ENCODE measurements at places on chromosomes 16 and 17.

GRCh38 chr16:86419518-86419917 is 90.8 kb upstream of the FOXF1 start:
- DNase-seq: no peak

GRCh38 chr17:28765038-28765437 is 21.2 kb downstream of the TRAF4 start:
- DNase-seq: no peak

GRCh38 chr16:67104061-67104460 is 5.7 kb upstream of the PHAF1 start:
- no peak for DNase-seq

- no peak for DNase-seq
These were observed 13.5 kb downstream of the MAPT start for GRCh38 chr17:45907750-45908395.

GRCh38 chr16:81491541-81492188 is 47.1 kb downstream of the CMIP start:
- no peak for DNase-seq

DNA sequence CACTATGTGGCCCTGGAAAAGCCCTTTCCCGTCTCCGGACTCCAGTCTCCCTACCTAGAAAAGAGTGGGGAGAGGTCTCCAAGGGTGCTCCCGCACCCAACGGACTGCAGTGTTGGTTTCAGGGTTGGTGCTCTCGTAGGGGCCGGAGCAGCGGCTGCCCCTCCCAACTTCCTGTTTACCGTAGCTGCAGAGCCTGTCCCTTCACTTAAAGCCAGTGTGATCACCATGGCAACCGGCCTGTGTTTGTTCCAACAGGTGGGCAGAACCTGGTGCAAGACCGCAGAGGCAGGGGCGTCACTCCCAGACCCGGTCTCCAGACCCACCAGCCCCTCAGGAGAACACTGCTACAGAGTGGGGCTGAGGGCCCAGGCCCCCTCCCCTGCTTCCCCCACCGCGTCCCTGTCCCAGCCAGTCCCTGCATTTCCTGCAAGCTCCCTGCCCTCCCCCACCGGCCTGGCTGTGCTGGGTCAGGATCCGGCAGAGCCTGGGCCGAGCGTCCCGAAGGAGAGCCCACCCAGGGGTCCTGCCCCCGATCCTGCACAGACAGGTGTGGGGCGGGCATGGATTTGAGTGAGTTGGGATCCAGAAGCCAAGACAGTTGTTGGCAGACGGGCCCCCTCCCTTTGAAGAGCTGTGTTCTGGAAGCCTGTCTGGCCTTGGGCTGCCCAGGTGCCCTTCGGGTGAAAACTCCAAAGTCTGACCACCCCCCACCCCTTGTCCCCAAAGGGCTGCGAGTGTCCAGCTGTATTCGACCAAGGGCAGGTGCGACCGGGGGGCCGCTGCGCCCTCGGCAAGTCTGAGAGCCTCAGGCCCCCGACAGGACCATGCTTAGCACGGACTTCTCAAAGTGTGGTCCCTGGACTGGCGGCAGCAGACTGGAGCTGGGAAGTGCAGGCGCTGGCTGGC is 1.5 kb upstream of the BAIAP3 start:
- no peak for DNase-seq

- DNase-seq: no peak
These were observed 33.8 kb downstream of the SDK2 start for GRCh38 chr17:73610331-73610911.

DNA sequence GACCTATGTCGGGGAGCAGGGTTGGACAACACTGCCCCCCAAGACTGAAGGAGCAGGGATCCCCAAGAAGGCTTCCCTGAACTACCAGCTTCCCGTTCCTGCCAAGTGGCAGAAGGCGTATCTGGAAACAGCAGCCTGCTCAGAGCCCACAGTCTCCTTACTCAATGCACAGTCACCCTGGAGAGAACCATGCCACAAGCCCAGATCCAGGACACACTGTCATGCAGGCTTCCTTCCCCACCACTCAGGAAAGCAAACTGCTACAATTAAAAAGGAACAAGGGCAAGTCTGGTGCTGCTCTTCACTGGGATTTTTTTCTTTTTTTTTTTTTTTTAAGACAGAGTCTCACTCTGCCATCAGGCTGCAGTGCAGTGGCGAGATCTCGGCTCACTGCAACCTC is 8.2 kb downstream of the WDR45B start:
- no peak for DNase-seq

- no peak for DNase-seq
These were observed 746 bp upstream of the POLG2 start for GRCh38 chr17:64497565-64498035.

GRCh38 chr17:72772331-72772821 is 320.1 kb downstream of the SLC39A11 start:
- no peak for DNase-seq

DNA sequence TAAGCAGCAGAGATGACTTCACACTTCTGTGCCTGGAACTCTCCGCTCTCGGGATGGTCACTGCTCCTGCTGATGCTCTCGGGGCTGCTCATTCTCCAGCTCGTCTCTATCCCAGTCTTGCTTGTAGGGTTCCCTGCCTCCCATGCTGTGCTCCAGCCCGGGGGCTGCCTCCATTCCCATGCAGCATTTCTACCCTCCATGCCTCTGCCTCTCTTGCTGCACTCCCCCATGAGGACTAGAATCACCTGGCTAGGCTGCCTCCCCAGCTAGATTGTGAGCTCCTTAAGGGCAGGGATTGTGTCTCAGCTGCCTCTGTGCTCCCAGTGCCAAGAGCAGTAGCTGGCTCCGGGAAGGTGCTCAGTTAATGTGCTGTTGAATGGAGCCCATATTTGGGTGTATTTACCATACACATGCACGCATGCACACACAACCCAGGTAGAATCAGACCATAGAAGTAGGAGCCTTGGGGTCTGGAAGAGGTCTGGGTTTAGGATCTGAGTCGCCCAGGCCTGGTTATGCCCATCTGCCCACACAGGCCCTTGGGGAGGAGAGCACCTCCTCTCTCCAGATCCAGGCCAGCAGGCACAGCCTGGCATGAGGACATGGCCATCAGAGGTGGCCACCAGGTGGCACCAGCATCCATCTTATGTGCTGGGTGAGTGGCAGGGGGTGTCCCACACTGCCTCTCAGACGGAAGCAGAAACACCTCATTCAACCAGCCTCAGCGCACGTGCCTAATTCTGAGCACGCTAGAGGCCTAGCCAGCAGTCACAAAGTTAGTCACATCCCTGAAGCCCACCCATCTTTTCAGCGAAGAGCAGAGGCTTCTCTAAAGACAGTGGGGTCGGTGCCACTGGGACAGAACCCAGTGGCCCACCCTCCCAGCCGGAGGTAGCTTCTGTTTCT is 9.3 kb downstream of the GIT1 start:
- peak; percentile 96 for DNase-seq

DNA sequence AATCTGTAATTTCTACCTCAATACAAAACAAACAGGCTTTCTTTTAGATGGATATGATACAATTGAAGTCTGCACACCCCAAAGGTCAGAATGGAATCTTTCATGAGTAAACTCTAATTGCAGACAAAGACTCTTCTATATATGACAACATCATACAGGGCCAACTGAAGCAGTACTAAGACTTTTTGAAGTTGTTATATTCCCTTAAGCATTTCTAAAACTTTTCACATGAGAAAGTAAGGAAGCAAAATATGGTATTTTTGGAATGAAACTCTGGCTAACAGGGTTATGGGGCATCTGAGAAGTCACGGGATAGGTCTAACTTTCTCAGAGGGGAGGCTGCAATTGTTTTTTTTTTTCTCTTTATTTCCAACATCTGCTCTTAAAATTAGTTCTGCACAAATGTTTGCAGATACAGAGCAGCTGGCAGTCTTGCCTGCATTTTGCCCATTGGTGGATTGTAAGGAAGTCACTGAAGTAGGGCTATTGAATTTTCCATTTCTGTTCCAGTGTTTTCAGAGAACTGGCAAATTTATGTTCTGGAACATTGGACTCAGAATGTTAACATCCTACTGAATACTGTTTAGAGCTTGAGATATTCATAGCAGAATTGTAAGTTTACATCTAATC is 59.1 kb downstream of the SSH2 start:
- peak; percentile 28 for DNase-seq

- DNase-seq: peak; percentile 80
These were observed 32.0 kb downstream of the KDM8 start for GRCh38 chr16:27235055-27235937.

GRCh38 chr17:76911299-76912017 is 43.3 kb downstream of the MGAT5B start:
- no peak for DNase-seq

DNA sequence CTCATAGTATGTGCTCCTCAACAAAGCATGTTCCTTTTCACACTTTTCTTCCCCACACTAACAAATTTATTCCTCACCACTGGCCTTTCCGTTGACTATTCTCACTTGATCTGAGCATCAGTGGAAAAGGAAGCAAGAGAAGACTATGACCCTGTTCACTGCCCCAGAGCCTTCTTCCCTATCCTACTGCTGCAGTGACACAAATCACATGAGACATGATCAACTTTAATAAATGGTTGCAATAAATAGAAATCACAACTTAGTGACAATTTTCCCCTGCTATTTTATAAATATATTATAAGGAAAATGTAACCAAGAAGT is 438.7 kb upstream of the SOX9 start:
- DNase-seq: no peak

DNA sequence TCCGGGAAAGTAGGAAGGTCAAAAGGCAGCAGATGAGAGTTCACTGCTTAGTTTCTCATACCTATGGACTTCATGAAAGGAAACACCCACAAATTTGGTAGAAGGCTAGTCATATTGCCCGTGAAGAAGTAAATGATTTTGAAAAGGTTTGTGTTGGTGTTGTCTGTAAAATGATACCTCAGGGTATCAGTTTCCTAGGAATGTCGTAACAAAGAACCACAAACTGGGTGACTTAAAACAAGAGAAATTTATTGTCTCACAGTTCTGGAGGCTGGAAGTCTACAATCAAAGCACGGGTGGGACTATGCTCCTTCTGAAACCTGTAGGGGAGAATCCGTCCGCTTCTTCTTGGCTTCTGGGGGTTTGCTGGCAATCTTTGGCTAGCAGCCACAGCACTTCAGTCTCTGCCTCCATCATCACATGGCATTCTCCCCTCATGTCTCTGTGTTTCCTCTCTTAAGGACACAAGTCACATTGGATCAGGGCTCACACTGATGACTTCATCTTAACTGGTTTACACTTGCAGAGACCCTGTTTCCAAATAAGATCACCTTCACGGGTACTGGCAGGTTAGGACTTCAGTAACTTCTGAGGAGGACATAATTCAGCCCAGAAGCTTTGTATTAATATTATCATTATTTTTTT is 2.0 kb upstream of the NAE1 start:
- no peak for DNase-seq

DNA sequence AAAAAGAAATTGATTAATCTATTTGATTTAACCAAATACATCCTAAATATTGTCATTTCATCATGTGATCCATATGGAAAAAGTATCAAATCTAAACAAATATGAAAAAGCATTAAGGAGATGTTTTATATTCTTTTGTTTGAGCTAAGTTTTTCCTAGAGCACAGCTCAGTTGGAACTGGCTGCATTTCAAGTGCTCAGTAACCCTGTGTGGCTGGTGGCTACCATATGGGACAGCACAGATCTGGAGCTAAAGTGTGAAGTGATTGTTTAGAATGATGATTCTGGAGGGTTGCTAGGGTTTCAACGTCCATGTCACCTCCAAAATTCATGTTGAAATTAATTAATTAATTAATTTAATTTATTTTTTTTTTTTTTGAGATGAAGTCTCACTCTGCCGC is 137.5 kb downstream of the XYLT1 start:
- DNase-seq: no peak

- DNase-seq: no peak
These were observed 147.2 kb downstream of the ASIC2 start for GRCh38 chr17:33145941-33146340.

- DNase-seq: no peak
These were observed 2.0 kb upstream of the CANT1 start for GRCh38 chr17:79011451-79012147.

DNA sequence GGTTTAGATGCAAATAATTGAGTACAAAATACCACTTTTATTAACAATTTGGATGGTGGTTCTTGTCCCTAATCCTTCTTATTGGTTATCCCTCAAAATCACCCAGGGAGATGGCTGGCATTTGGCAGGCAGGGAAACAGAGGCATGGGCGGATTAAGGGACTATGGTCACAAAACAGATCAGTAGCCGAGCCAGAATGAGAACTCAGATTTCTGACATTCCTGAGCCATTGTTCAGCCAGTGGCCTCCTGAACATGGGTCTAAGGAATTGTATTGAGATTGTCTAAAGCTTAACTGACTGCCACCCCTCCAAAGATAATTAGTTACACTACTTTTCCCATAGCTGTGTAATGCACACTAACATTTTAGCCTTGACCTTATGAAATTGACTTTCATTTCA is 88.4 kb downstream of the CHD9NB start:
- no peak for DNase-seq

DNA sequence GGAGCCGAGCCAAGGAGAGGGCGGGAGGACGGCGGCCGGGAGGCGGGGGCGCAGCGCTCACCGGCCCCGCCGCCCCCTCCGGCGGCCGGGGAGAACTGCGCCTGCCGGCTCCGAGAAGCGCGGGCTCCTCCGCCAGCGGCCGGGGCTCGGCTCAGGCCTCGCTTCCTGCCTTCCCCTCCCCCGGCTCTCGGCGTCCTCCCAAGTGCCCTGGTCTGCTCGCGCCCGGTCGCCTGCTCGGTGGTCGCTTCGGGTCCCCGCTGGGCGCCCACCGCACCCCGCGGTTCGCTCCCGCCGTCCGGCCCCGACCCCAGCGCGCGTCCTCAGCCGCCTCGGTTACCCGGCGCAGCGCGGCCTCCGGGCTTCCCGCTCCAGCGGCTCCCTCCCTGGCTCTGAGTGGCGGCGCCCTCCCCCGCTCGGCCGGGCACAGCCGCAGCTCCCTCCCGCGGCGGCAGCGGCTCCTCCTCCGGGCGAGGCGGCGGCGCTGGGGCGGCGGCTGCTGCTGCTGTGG is 313 bp downstream of the UBTF start:
- peak; percentile 25 for DNase-seq

GRCh38 chr16:49856672-49857330 is 889 bp upstream of the ZNF423 start:
- peak; percentile 79 for DNase-seq

Data from Ammon's horn (tissue), 1 donor.